ENCODE measurements at places on chromosomes 12 and 14. TPM values are rescaled to one million over a fixed set of nuclear protein-coding genes. Genes with fewer than 3 reads are reported as not detected.
A peak's percentile ranks its signal among the peaks of the same experiment; 100 is the strongest.

- no peak for DNase-seq
These were observed 45.5 kb upstream of the FAR2 start for GRCh38 chr12:29103539-29103974.

GRCh38 chr12:107600581-107601144 is 84.9 kb upstream of the PWP1 start:
- DNase-seq, result no peak

GRCh38 chr12:69329669-69330428 is 18.3 kb upstream of the LYZ start:
- no peak for DNase-seq

- no peak for DNase-seq
These were observed 618.6 kb downstream of the AACS start for GRCh38 chr12:125683748-125684381.

GRCh38 chr14:32407130-32407529 is 78.0 kb downstream of the AKAP6 start:
- no peak for DNase-seq

GRCh38 chr12:92547906-92548305 is 154.9 kb upstream of the PLEKHG7 start:
- no peak for DNase-seq

DNA sequence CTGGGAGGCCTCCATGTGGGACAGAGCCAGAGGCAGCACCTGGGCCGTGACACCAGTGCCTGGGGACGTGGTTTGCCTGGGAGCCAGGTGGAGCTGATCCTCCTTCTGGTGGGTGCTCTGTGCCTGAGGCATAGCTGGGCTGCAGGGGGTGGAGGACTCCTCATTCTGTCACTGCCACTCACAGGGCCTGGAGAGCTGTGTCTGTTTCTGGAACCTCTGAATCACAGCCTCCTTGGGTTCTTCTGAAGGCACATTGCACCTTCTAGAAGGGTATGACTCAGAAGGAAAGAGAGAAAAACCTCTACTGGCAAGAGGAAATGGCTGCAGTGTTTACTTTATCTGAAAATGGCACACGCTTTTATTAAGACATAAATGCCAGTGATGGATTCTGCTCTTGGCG is 659.8 kb downstream of the VRK1 start:
- no peak for DNase-seq

- DNase-seq, result no peak
These were observed 96.2 kb upstream of the MED13L start for GRCh38 chr12:116373572-116374206.

- DNase-seq, result peak; percentile 36
These were observed 16.5 kb upstream of the IFT81 start for GRCh38 chr12:110107369-110108281.

DNA sequence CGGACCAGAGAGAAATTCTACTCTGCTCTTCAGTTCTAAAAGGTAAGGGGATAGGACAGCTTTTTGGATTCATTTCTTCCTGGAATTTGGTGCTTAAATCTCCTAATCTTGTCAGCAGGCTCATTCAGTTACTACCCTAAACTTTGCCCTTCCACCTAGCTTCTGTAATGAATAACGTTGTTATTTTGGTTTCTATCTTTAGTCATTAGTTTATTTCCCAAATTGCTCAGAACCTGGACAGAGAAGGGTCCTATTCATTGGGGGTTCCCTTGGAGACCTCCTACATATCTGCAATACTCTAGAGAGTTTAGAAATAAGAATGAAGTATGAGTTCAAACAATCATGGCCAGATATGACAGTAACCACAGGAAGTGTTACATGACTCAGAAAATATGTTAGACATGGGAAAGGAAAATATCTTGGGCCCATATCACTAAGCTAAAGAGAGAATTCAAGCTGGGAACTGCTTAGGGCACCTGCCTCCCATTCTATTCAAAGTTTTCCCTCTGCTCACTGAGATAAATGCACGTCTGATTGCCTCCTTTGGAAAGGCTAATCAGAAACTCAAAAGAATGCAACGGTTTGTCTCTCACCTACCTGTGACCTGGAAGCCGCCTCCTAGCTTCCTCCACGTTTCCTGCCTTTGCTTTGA is 87.9 kb downstream of the GAS2L3 start:
- DNase-seq, result no peak

- no peak for DNase-seq
These were observed 26.3 kb downstream of the EML1 start for GRCh38 chr14:99819514-99819913.

DNA sequence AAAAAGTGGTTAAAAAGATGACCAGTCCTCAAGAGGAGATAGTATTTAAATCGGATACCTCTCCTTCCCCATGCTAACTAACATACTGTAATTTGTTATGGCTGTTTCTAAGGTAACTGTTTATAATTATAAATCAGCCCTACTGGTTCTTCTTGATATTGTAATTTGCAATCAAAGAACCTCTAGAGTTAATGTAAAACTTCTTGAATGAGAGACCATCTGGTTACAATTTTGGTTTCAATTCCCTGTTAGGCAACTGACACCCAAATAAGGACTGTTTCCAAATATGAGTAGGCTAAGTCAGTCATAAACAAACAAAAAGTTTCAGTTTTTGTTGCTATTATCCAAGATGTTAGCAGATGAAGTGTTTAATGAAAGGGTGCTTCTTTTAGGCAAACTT is 120.2 kb upstream of the DNM1L start:
- peak; percentile 55 for DNase-seq

GRCh38 chr14:52352061-52352491 is 38.0 kb downstream of the PTGER2 start:
- peak; percentile 44 for DNase-seq

DNA sequence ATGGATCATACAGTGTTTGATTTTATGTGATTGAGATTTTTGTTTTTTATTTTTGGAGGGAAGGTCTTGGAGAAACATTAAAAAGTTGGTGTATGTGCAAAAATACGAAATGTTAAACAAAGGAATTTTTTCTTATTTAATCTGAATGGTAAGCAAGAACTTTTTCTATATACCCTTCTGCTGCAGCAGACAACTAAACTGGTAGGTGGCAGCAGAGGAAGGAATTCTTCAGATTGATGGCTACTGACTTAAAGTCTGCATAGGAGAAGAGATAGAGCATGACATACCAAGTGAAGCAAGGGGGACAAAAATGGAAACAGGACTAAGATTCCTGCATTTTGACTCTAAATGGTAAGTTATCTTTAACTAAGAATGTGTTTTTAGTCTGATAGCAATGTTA is 42.0 kb upstream of the A2ML1 start:
- peak; percentile 26 for DNase-seq

Gene ATP5F1B
- 650 TPM for polyA plus RNA-seq

Gene OTUB2
- polyA plus RNA-seq, result 5.4 TPM

Gene KRT80
- polyA plus RNA-seq, result 0.59 TPM

Gene NTS
- 6.7 TPM for polyA plus RNA-seq

Gene CCDC38
- 0.60 TPM for polyA plus RNA-seq

Gene ANKS1B
- 16.4 TPM for polyA plus RNA-seq

Gene SRRM4
- 0.31 TPM for polyA plus RNA-seq

Gene STON2
- polyA plus RNA-seq, result 10.5 TPM

Gene HCAR1
- polyA plus RNA-seq, result 0.56 TPM

Gene RBP5
- polyA plus RNA-seq, result 26.5 TPM

Gene PTGER2
- 4.3 TPM for polyA plus RNA-seq

Gene FOXG1
- polyA plus RNA-seq, result 0.05 TPM

Gene UBE3B
- polyA plus RNA-seq, result 33.8 TPM

All from left lung (tissue), 14 donors.